ENCODE measurements at places on chromosomes 6 and 20.

- no peak for DNase-seq
Measured at GRCh38 chr6:12185081-12185673, 105.0 kb upstream of the EDN1 start.

GRCh38 chr6:43981363-43981990 lies 145.8 kb downstream of the MRPL14 start:
- DNase-seq: no peak

DNA sequence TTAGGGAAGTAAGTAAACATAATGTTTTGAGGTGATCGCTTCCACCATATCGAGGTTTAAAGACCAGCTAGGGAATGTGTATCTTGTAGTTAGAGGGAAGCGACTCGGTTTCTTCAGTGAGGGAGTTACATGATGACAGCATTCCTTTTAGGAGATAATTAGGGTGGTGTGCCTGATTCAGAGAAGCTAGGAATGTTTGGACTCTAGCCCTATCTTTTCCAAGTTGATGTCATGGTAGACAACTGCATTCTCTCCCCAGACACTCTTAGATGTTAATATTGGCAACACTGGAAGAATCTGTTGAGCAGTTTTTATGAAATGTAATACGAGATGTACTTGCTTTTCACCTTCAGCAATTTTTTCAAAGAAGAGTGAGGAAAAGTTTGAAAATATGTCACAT lies 12.9 kb upstream of the HIVEP1 start:
- no peak for DNase-seq

DNA sequence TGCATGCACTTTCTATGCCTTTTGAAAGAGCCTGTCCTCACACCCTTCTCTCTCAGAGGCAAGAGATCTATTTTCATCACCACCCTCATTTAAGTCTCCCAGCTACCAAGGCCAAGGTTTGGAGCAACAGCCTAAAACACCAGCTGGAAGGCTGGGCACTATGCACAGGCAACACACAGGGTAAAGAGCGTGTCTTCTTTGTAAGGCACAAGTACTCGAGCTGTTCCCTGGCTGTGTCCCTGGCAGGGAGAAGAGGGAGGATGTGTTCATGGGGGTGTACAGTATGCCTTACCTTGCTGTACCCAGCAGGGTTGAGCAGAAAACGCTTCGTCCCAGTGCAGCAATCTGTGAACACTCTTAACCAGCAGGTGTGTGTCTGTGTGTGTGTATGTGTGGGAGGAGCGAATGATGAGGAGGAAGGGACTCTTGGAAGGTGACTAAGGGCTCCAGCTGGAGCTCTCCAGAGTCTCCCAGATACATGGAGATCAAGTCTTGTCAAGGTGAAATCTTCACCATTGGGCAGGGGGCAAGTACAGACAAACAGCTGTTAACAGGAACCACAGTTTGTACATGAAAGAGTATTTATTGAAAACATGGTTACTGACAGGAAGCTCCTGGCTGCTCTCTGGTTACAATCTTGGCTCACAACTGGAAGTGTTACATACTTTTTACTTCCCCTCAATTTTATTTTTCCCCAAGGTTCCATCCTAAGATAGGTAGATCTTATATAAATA lies 40.8 kb downstream of the ELMO2 start:
- no peak for DNase-seq

GRCh38 chr6:119249319-119249718 lies 100.2 kb downstream of the MAN1A1 start:
- DNase-seq: no peak

- no peak for DNase-seq
Measured at GRCh38 chr6:167793421-167793820, 33.3 kb upstream of the AFDN start.

- no peak for DNase-seq
Measured at GRCh38 chr6:142958343-142958742, 13.4 kb upstream of the HIVEP2 start.

DNA sequence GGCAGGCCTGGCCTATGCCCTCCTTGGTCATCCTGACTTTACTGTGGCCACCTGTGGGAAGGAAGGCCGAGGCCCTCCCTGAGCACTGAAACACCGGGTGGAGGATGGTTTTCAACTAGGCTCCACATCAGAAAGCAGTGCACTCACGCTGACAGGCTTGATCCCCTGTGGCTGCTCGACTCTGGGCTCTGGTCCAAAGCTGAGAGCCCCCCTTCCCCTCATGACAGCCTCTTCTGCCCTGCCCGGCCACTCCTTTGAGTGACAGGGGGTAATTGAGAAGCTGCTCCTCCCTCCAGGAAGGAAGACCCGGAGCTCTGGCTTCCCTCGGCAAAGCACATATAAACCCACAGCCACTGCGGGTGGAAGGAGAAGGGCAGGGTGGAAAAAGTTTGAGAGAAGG lies 43.6 kb downstream of the MUC22 start:
- DNase-seq: no peak
